Stimulated activated CD4-positive, alpha-beta T cell treated with anti-CD3 and anti-CD28 coated beads, Interleukin-4, amount 100 ng/mL, for 4 hours (primary cell): ENCODE measurements at places on chromosomes 12 and 14.

DNA sequence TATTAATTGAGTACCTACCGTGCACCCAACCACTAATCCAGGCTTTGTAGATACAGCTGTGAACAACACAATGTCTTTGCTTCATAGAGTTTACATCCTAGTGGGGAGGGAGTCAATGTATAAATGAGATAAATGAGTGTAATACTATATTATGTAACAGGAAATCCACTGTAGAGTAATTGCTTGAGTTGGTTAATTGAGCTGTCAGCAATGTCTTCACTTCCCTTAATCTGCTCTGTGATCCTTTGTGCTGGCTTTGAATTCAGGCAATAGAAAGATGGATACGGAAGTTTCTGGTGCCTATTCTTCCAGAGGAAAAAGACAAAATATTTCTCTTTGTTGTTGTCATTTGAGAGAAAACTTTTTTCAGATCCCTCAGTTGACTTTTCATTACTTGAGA, 104.0 kb upstream of the SLC16A7 start:
- no peak for DNase-seq

DNA sequence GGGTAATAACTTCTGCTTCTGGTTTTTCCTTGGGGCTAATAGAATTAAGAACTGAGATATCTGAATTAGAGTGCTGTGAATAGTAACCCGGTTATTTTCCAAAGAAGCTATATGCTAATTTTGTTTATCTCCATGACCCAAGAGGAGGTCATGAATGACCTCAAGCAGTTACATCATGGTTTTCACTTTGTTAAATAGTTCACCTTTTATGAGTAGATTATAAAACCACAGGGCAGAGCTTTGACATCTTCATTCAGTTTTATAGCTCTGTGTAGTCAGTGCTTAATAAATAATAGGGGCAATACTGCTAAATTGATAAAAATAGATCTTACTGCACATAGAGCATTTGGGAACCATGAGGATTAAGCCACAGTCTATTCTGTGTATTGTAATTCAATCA, 462.2 kb downstream of the LRIG3 start:
- DNase-seq, result no peak

DNA sequence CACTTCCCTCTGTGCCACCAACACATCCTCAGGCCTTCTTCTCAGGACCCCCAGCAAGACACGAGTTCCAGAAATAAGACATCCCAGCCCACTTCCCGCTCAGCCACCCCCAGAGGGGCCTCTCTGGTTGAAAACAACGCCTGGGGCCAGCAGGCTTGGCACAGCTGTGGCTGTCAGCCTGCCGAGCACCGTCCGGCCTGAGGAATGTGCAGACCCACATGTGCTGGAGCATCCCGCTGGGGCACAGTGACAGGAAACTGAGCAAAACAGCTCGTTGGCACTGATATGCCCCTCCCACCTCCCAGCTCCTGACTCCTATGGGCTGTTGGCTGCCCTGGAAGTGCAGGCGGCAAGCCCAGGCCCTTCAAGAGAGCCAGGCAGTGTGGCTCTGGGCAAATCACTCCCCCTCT, 1.4 kb downstream of the SYNE3 start:
- DNase-seq, result no peak

DNA sequence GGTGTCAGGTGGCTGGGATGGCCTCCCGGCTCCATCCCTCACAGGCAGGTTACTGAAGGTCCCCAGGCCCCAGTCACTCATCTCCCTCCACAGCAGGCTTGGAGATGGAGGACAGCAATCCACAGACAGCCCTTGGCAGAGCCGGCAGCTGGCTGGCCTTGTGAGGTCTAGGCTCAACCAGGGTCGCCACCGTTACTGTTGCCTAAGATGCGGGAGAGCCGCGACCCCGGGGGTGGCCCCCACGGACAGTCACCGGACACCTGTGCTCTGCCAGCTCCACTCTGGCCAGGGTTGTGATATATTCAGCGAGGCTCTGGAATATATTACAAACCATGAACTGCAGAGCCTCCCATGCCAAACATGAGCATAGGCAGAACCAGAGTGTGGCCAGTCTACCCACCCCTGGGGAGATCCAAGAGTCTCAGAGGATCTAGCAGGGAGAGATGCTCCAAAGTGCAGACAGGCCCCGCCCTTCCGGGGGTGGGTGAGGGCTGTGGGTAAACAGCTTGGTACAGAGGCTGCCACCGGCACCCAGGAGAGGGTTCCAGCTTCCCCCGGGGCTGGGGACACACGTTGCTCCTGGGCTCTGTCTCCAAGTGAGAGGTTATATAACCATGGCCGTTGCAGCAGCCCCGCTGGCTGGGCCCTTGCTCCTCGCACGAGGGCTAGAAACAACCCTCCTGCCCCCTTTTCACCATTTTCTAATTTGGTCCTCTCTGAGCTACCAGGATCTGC, 55.9 kb upstream of the DIO3 start:
- no peak for DNase-seq

- no peak for DNase-seq
Observed at GRCh38 chr12:25200703-25201102, 5.7 kb downstream of the ETFRF1 start.

GRCh38 chr14:100771121-100771800, 44.6 kb downstream of the DLK1 start:
- no peak for DNase-seq

DNA sequence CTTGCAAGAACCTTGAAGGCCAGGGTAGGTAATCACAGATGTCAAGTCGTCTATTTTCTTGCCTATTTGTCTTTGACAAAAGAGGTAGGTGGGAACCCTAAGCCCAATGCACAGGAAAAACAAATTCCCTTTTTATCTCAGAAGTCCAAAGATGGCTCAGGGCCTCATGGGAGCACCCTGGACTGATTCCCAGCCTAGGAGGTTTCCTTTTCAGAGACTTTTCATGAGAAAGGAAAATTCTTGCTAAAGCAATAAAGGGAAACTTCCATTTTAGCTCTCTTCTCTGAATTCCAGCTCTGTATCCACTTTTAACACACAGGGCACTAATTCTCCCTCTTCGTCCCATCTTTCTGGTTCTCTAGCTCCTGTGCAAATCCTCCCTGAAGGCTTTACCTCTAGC, 1.2 kb downstream of the ZNF641 start:
- DNase-seq, result no peak

DNA sequence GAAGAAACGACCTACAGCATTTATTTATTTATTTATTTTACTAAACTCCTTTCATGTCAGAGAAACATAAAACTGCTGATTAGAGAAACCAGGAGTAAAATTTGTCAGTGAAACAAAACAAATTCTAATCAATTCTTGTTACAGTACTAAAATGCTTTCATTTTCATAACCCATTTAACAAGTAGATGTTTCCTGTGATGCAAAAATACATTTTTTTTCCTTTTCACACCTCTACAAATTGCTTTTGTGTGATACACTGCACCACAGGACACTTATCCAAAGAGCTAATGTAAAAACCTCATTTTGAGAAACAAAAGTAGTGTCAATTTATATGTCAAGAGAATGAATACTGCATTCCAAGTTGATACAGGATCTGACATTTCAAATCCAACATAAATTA, 155.1 kb downstream of the SYT1 start:
- DNase-seq, result no peak

GRCh38 chr12:105982022-105982421, 156.7 kb downstream of the NUAK1 start:
- DNase-seq, result no peak

- DNase-seq, result no peak
Observed at GRCh38 chr12:76666290-76666835, 97.6 kb upstream of the ZDHHC17 start.
